ENCODE measurements at places on chromosomes 3 and 15.

- DNase-seq: no peak
Observed at GRCh38 chr15:60957111-60957510, 272.0 kb downstream of the RORA start.

DNA sequence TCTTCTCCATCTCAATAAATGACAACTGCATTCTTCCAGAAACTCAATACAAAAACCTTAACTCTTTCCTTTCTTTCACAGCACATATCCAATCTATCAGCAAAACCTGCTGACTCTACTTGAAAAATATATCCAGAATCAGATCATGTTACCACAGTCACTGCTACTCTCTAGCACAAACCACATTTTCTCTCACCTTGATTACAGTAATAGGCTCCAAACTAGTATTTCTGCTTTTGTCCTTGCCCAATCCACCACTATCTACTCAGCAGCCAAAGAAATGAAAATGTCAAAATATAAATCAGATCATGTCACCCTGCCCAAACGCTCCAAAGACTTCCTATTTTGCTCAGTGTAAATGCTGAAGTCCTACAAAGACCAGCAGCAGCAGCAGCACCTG, 15.2 kb downstream of the TMCC1 start:
- no peak for DNase-seq

- DNase-seq: no peak
Observed at GRCh38 chr15:98794211-98794610, 145.9 kb downstream of the IGF1R start.

- peak; percentile 35 for DNase-seq
Observed at GRCh38 chr3:184186184-184186901, at the start of gene ABCF3. Gene ABCF3, plus strand, starts transcription at chr3:184186199. Its CDS starts 9 bp downstream, at chr3:184186208.

- DNase-seq: no peak
Observed at GRCh38 chr3:83248454-83248853, 1487.0 kb upstream of the GBE1 start.

DNA sequence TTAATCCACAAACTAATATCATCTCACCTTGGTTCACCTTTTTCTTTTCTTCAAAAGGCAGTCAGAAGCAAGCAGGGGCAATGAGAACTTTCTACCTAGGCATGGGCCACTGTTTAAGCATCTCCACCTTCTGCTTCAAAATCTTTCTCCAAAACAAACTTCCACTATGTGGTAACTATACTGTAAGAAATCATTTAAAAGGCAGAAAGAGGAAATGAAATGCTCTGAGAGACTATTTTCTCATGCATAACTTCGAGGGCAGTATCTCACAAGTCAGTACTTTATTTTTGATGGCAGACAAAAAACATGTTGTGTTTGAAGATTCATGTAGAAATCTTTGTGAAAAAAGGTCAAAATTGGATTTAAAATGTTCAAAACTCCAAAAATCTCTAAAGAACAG, 419.7 kb downstream of the ZBTB20 start:
- DNase-seq: no peak

- no peak for DNase-seq
Observed at GRCh38 chr3:134892326-134892725, 97.3 kb downstream of the EPHB1 start.

- DNase-seq: peak; percentile 65
Observed at GRCh38 chr3:187878772-187879518, 133.7 kb upstream of the BCL6 start.

- no peak for DNase-seq
Observed at GRCh38 chr3:36786921-36787890, 22.9 kb upstream of the DCLK3 start.

- DNase-seq: peak; percentile 73
Observed at GRCh38 chr3:32401556-32402081, 10.0 kb downstream of the CMTM7 start.

DNA sequence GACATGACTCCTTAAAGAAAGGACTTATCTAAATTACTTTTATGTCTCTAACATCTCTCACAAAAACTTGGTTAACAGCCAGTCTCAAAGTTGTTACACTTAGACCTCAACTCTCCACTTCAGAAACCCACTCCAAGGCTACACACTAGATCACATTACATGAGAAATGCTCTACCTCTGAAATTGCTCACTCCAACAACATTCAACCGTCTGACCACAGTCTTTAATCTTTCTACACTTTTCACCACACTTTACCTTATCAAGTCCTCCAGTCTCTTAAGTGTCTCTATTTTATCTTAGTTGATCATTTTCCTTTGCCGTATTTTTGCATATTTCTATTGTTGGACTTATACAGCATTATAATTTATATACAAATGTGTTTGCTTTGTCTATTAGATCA, 5.8 kb downstream of the SLC12A6 start:
- DNase-seq: no peak

GRCh38 chr3:154690413-154690812, 260.4 kb upstream of the GPR149 start:
- no peak for DNase-seq

DNA sequence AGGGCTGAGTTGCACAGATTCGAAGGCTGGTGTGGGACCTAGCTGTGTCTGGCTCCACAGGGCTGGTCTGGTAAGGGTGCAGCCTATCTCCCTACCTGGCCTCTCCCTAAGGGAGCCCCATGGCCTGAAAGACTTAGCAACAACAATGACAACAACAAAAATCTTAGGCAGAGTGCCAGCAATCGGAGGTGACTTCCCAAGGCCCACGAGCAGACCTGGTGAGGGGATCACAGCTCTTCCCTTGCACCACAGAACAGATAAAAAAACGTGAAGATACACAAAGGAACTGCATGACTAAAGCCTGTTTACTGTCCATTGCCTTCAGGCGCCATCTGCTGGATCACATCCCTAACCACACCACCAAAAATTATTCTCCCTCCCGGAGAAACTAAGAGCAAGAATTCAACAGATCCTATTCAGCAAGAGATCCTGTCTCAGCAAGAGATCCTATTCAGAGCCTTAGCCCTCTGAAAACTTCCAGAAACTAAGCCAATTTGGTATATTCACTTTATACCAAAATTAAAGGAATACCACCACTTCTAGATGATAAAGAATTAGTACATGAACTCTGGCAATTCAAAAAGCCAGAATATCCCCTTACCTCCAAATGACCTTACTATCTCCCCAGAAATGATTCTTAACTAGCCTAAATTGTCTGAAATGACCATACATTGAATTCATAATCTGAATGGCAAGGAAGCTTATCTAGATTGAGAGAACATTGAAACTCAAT, 24.1 kb upstream of the OR5K4 start:
- DNase-seq: peak; percentile 38

DNA sequence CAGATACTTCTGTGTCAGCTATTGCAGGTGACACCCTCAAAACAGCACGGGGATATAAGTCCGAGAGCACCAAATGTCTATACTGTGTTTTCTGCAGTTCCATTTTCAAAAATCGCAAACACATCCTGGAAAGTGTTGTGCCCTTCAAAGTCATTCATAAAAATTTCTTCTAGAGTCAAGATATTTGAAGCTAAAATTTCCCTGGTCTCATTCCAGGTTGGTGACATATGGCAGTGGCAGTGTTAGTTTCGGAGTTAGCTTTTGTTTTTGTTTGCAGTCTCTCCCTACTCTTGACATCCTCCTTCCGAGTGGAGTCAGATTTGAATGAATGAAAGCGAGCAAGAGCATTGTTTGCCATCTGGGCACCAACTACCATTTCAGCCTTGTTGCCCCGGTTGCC, 3.2 kb upstream of the FSIP1 start:
- no peak for DNase-seq

DNA sequence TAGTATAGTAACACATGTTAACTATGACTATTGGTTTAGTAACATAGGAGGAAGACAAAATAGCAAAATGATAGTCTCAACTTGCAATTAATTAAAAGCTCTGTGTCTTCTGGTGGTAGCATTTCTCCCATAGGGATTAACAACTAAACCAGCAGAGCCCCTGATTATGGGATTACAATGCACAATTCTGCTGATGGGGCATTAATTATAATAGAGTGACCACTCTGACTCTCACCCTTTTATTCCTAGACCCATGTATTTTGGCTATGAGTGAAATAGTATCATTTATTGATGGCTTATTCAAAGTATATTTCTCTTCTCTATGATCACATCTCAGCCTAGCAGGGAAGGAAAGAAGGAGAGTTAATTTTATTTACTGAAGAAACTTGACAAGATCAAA, 17.5 kb upstream of the GOLGA8B start:
- DNase-seq: no peak

DNA sequence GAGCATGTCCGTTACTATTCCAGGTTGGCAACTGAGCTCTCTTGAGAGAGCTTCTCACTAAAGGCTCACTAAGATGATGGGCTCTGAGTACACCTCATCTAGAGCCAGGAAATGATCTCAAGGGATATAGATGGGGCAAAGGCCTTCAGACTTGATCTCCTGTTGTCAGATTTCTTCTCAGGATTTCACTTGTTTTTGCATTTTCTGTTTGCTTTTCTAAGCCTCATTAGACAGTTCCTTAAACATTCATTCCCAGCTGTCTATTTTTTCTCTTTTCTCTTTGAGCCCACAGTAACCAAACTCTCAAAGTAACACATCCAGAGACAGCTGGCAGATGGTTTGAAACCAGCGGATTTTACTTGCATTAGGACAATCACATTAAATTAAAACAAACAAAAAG, 28.4 kb upstream of the ARL8B start:
- no peak for DNase-seq

DNA sequence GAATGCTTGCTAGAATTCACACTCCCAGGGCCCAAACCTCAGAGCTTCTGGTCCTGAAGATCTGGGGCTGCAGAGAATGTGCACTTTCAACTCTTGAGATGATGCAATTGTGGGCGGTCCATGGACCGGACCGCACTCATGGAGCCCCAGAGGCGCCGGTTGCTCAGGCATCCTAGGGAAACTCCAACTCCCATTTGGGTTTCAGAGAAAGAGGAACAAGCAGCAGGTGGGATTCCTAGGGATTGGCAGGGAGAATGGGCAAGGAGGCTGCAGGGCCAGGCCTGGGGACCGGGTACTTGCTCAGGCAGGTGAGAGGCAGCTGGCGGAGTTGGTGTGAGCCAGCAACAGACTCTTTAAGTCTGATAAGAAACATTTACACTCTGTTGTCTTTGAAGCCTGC, 3.5 kb downstream of the NOX5 start:
- no peak for DNase-seq

GRCh38 chr15:48426941-48427340, 95.7 kb downstream of the DUT start:
- no peak for DNase-seq

DNA sequence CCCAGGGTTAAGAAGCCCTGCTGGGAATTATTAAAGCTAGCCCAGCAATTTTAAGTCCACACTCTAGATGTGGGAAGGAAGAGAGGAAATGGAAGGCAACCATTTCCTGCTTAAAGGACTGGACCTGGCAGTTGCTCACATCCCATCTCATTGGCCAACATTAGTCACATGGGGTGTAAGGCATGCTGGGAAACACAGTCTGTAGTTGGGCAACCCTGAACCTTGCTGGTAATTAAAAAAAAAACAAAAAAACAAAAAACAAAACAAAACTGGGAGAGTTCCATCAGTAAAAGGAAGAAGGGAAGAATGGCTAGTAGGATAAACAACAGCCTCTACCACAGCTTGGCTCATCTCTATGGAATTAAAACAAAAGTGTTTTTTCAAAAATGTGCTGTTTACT, 136.0 kb downstream of the VGLL4 start:
- no peak for DNase-seq

DNA sequence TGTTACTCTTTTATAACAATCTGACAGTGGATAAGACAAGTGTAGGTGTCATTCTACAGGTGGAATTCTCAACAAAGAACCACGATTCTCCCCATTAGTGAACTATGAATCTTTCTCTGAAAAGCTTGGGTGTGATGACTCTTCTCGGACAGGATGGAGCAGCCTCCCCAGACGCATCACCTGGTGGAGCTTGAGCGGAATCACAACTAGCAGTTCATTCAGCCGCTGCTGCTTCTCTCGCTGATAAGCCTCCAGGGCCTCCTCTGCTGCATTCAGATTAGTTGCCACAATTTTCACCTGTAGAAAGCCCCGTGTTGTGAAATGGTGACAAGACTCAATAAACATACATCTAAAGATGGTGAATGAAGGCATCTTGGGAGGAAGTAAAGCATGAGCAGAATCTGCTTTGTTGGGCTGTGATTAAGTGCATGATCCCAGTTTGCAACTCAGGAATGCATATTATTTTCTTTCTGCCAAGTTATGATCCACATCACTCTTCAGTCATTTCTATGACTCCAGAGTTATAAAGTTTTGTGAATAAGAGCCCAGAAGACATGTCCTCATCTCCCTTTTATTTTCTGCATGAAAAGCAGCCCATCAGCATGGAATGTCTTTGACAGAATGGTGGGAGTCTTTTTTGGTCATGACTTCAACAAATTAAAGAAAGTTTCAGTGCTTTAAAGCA, 93.6 kb downstream of the BOC start:
- peak; percentile 31 for DNase-seq

- no peak for DNase-seq
Observed at GRCh38 chr15:63499175-63499549, 5.2 kb upstream of the USP3 start.

GRCh38 chr3:61199843-61200242, 51.4 kb downstream of the FHIT start:
- DNase-seq: no peak

- no peak for DNase-seq
Observed at GRCh38 chr3:143188881-143189280, 69.3 kb downstream of the CHST2 start.

DNA sequence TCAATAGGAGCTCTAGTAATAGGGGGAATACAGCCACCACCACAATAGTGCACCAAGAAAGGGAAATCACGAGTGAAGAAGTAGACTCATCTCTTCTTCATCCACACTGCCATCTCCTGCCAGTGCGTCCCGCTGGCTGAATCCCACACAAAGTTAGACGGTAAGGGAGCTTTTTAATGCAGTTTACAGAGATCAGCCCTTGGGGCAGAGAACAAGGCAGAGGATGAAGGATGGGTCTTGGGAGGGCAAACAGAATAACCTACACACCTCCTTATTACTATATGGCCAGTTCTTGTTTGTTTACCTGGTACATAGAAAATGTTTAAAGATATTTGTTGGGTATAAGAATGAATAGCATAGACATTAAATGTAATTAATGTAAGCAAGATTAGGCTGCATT, 11.0 kb upstream of the DPH6 start:
- no peak for DNase-seq

DNA sequence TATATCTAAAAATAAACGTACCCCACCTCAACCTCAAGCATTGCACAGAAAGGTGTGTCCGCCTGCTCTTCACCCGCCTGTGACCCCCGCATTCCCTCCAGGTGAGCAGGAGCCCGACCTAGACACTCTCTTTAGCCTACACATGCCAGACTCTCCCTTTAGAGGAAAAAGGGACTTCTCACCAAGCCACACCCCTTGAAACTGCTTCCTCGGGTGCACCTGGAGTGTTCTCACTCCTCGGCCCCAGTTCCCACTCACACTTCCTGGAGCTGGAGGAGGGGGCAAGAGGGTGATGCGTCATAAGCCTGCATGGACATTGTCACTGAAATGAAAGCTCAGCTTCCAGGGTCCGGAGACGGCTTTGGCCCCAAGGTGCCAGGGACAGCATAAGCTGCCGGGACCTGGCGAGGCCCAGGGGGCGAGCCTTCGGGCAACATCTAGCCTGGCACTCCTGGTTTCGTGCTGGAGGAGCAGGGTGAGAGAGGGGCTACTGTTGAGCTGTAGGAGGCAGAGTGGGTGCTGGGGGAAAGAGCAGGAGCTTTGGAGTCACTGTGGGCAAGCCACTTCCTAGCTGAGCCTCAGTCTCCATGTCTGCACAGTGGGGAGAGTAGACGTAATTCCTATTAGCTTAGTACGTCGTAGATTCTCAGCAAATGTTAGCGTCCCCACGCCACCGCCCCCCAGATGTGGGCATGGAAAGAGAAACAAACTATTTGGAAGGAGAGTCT, 9.8 kb upstream of the MUC4 start:
- no peak for DNase-seq
